ENCODE measurements at places on chromosomes 5 and 9.

- no peak for DNase-seq
Observed at GRCh38 chr5:145203193-145203592, 631.9 kb downstream of the PRELID2 start.

- no peak for DNase-seq
Observed at GRCh38 chr9:94821098-94821887, 94.8 kb downstream of the AOPEP start.

DNA sequence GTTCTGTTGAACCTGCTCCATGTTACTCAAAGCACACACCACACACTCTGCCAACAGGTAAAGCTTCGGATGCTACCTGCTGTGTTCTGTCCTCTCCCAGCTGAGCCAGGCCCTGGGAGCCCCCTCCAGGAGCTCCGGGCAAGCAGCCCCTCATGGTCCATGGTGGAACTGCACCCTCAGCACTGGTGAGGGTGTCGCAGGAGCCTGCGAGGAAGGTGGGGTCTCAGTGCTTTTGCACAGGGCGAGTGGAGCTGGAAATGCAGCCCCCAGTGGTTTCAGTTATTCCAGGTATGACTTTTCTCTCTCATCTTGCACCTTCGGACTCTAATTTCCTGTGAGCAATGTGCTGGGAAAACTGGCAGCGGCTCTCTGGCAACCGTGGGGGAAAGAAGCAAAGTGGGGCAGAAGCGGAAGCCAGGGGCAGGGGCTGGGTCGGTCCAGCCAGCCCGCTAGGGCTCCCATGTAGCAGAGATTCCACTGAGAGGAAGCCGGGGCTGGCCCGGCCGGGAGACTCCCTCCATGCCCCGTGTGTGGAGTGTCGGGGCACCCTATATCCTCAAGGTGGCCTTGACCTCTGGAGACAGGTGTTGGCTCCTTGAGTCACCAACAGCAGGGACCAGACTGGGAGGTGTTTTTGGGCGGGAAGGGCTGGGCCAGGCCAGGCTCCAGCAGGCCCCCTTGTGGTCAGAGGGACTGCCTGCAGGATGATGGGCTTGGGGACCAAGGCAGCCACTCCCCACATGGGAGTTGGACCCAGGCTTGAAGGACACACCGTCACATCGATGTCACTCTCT lies 75.6 kb upstream of the PRSS3 start:
- no peak for DNase-seq

DNA sequence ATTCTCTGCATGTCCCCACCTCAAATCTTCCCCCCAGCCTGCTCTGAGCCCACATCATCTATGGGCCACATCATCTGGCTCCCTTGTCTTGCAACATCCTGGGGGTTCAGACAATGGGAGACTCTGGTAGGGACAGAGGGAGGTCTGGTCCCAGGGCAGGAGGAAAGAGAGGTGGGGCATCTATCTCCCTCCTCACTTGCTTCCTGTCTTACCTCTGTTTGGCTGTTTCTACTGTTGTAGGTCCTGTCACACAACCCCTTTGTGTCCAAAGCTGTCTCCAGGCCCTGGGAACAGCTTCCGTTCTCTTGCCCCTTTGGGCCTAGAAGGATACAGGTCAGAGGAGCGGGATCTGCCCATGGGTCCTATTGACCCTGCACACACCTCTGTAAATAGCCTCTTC lies 227.2 kb downstream of the NSG2 start:
- no peak for DNase-seq

DNA sequence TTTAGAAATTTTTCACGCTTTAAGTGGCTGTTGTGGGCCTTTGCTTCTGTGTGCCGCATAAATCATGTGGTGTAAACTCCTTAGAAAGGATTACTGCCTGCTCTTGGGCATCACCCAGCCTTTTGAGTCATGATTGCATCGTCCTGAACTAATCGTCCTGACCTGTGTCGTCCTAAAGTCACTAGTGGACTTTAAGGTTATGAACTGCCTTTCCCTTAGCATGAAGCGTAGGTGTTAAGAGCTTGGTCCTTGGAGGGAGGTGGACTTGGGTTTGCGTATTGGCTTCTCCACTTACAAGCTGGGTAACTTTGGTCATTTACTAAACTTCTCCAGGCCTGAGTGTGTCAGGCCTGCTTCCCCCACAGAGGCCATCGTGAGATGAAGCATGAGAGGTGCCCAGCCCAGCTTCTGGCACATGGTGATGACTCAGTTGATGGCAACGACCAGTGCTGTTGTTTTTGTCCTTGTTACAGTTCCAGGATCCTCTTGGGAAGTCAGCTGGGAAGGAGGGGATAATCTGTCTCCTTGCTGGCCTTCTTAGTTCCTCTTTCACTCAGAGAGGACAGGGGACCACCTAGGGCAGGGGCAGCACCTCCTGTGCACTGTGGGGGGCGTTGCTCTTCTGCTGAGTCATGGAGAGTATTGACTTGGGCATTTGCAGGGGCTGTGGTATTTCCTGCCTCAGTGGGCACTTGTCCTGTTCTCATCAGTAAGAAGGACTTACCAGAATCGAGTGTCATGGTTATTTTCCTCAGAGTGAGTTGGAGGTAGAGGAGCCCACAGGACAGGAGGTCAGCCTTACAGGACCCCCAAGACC lies 54.2 kb upstream of the NCS1 start:
- no peak for DNase-seq

DNA sequence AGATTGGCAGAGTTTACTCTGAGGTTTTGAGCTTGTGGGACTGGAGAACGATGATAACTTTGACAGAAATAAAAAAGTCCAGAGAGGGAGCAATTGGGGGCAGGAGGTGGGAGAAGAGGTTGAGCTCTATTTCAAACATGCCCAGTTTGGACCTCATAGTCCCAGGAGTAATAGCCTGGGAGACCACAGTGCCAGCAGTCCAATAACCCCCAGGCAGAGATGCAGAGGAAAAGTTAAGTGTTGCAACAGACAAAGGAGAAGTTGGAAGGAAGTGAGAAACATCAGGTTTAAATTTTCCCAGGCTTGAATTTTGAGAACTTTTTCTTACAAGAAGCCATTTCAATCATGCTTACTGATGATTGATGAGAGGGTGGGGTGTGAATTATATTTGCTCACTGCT lies 117.0 kb upstream of the GHR start:
- DNase-seq = no peak

- no peak for DNase-seq
Observed at GRCh38 chr5:115806986-115807653, 9.3 kb downstream of the CDO1 start.

DNA sequence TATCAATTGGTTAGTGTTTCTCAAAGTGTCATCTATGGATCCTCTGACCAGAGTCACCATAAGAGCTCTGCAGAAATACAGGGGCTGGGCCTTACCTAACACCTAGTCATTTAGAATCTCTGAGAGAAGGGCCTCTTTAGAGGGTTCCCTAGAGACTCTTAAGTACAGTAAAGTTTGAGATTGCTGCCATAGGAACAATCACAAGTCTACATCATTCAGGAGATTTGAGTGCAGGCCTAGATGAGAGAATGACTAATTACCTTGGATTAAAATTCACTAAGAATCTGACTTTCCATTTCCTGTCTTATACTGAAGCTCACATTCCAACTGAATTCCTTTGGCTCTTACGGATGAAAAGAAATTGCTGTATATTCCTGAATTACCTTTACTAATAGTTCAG lies 182.1 kb upstream of the PTGER4 start:
- no peak for DNase-seq

- no peak for DNase-seq
Observed at GRCh38 chr5:113354055-113354454, 80.7 kb downstream of the TSSK1B start.

- no peak for DNase-seq
Observed at GRCh38 chr9:20783057-20784038, 99.3 kb downstream of the FOCAD start.

- DNase-seq = no peak
Observed at GRCh38 chr5:91170266-91170665, 212.9 kb downstream of the ARRDC3 start.

- DNase-seq = no peak
Observed at GRCh38 chr9:32292611-32293010, 91.8 kb upstream of the ACO1 start.

DNA sequence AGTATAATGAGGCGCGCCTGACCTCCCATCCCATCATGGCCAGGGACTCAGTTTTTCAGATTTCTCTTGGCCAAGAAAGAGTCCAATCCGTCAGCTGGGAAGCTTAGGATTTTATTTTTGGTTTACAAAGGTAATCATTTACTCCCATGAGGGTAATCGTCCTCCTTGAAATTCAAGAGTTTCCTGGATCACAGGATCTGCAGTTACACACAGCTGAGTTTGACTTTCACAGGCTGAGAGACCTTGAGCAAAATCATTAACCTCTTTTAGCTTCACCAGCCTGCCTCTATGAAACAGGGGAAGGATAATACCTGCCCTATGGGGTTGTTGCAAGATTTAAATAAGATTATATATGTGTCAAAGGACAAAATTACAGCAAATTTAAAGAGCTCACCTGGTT lies 15.4 kb upstream of the AK3 start:
- no peak for DNase-seq

DNA sequence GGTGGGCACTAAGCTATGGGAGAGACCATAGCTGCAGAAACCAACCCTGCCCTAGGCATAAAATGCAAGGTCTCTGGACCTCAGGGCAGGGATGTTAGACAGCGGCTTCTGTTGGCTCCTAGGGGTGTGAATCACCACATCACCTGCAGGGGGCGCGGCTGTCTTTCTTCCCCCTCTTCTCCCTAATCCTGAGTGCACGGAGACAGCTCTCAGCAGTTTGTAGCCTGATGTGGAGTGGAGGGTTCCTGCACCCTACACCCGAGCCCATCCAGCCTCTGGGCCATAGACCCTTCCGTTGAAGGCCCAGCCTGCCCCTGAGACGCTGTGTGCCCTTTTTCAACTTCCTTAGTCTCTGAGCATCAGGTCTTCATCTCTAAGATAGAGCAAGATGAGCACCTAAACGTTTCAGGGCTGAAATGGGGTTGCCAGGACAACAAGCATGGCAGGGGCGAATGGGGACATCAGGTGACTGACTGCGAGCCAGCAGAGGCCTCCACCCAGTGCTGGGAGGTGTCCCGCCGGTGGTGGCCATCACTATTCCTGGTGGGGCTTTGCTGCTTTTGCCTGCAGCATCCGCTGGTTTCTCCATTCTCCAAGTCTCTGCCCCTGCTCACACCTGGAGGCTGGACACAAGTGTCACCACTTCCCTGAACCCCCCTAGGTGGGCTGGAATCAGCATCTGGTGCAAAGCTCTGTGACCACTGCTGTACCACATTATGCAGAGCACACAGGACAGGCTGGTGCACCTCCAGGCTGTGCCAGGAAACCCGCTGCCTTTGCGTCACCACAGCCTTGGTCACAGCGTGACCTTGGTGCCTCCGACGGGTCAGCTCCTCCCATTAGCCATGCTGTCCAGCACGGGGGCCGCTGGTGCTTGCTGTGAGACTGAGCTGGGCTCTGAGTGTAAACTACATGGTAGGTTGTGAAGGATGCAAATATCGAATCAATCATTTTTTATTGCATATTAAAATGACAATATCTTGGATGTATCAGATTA lies 2.5 kb upstream of the SEC16A start:
- DNase-seq = no peak

DNA sequence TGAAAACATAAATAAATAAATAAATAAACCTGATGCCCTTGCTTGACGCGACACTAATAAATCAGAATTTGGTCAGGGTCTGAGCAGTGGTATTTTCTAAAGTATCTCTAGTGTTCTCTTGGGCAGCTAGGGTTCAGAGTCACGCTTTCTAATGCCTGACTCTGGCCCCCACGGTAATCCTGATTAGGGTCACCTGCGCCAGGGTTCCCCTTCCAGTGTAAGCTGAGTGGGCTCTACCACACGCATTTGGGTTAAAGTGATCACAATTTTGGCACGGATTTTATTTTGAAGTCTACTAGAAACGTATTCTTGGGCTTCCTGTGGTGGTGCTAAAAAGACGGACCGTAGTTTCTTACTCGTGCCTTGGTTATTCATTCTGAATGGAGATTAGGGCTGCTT lies 651 bp downstream of the TTC1 start:
- no peak for DNase-seq

DNA sequence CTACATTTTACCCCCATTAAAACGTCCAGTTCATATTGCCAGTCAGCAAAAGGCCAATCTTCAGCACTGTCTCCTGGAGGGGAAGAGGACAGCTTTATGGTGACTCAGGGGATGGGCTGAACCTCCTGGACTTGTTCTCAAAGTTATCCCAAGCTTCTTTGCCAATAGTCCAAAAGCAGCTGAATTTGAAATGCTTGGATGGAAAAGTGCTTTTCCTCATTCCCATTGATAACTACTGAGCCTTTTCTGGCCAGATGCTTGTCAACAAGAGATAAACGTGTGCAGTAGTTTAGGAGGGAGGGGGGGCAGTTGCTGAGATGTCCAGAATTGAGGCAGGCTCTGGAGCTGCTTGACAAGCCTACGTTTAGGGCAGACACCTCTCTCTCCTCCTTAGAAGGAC lies 43.5 kb downstream of the MTX3 start:
- no peak for DNase-seq

- DNase-seq = no peak
Observed at GRCh38 chr9:126166866-126167265, 159.8 kb upstream of the MVB12B start.

- DNase-seq = no peak
Observed at GRCh38 chr9:135244271-135245221, 157.1 kb downstream of the OLFM1 start.

GRCh38 chr5:34487159-34487879 lies 168.8 kb upstream of the RAI14 start:
- DNase-seq = no peak

- DNase-seq = no peak
Observed at GRCh38 chr5:122076050-122076461, 2.0 kb downstream of the LOX start.

GRCh38 chr5:39159811-39160490 lies 59.4 kb downstream of the FYB1 start:
- DNase-seq = no peak

- DNase-seq = no peak
Observed at GRCh38 chr9:119053070-119053469, 316.2 kb downstream of the BRINP1 start.

DNA sequence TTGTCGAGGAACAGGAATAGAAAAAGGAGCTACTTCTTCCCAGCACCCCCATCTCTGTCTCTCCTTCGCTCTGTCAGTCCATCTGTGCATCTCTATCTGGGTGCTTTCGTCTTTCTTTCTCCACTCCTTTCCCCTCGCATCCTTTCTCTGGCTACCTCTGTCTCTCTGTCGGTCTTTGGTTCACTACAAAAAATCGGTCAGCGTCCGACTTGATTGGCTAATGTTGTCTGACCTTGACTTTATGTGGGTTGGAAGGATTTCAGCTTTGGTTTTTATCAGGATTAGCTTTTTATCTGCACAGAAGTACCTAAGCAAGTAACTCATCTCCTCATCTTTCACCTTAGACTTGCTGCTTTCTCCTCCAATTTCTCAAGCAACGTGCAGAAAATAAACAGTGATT lies 575.2 kb upstream of the ZNF462 start:
- DNase-seq = no peak

GRCh38 chr9:112750764-112751055 lies 150 bp downstream of the SNX30 start:
- DNase-seq = no peak

Measured in cortex of kidney (tissue), 1 donor.